Neural progenitor cell (in vitro differentiated cells): ENCODE measurements at places on chromosomes 12 and 14. TPM values are rescaled to one million over a fixed set of nuclear protein-coding genes. Genes with fewer than 3 reads are reported as not detected.
A peak's percentile ranks its signal among the peaks of the same experiment; 100 is the strongest.

RD3L gene
- not detected in 2 replicates for total RNA-seq

GMFB gene
- total RNA-seq: 108 and 172 TPM in 2 replicates

DNA sequence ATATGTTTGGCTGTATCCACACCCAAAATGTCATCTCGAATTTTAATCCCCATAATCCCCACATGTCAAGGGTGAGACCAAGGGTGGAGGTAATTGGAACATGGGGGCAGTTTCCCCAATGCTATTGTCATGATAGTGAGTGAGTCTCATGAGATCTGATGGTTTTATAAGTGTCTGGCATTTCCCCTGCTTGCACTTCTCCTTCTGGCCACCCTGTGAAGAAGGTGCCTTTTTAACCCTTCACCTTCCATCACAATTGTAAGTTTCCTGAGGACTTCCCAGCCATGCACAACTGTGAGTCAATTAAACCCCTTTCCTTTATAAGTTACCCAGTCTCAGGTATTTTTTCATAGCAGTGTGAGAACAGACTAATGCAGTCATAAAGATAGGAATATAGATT lies 216.7 kb upstream of the SSTR1 start:
- no peak overlapping the region for H3K4me3 ChIP-seq
- H3K4me1 ChIP-seq: no peaks in the 10 kb centered on the region
- no peaks in the 10 kb centered on the region for H3K36me3 ChIP-seq
- H3K27ac ChIP-seq: no peak overlapping the region

GRCh38 chr12:6372403-6373003 lies 2.9 kb downstream of the SCNN1A start:
- H3K27ac ChIP-seq: no peak overlapping the region
- peaks cover 70% of the 10 kb centered on the region for H3K4me1 ChIP-seq
- no peaks in the 10 kb centered on the region for H3K36me3 ChIP-seq
- DNase-seq: peak; percentile 35
- peaks cover 23% of the 10 kb centered on the region for H3K27me3 ChIP-seq

PLBD1 gene
- 4.8 and 5.4 TPM in 2 replicates for total RNA-seq

HOXC9 gene
- total RNA-seq: not detected in 2 replicates

DNA sequence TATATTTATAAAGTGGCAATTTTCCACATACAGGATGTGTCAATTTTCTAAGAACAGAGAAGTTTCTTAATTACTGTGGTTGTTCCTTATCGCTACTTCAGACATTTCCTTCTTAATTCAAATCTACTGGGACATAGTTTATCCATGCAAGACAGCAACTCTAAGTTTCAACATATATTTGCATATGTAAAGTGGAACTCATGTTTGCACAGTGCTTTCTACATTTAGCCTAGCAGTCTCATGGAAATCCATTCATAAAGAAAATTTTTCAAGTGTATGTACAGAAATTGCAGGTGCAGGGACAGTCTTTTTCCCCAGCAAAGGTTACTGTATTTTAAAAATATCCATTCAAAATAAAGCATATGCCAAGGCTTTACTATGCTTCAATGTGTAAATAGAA lies 956.7 kb upstream of the SEL1L start:
- no peak overlapping the region for H3K27ac ChIP-seq
- H3K4me1 ChIP-seq: no peaks in the 10 kb centered on the region
- H3K36me3 ChIP-seq: no peaks in the 10 kb centered on the region
- DNase-seq: no peak
- H3K27me3 ChIP-seq: no peaks in the 10 kb centered on the region

- DNase-seq: no peak
- no peaks in the 10 kb centered on the region for H3K4me1 ChIP-seq
- H3K27ac ChIP-seq: no peak overlapping the region
- H3K4me3 ChIP-seq: no peak overlapping the region
Observed at GRCh38 chr12:65119063-65119462, 2.0 kb downstream of the WIF1 start.

SDSL gene
- 3.1 and 3.5 TPM in 2 replicates for total RNA-seq

- no peaks in the 10 kb centered on the region for H3K36me3 ChIP-seq
- H3K27me3 ChIP-seq: no peaks in the 10 kb centered on the region
- H3K4me1 ChIP-seq: peaks cover 7% of the 10 kb centered on the region
- H3K27ac ChIP-seq: no peak overlapping the region
Observed at GRCh38 chr14:50820786-50821509, 10.0 kb downstream of the NIN start.
